Left cardiac atrium (tissue), 4 donors: ENCODE measurements at places on chromosomes 3 and 15. TPM values are rescaled to one million over a fixed set of nuclear protein-coding genes. Genes with fewer than 3 reads are reported as not detected.

- DNase-seq: peak; percentile 20
These were observed 389 bp upstream of the CCNB2 start for GRCh38 chr15:59104602-59104911.

DNA sequence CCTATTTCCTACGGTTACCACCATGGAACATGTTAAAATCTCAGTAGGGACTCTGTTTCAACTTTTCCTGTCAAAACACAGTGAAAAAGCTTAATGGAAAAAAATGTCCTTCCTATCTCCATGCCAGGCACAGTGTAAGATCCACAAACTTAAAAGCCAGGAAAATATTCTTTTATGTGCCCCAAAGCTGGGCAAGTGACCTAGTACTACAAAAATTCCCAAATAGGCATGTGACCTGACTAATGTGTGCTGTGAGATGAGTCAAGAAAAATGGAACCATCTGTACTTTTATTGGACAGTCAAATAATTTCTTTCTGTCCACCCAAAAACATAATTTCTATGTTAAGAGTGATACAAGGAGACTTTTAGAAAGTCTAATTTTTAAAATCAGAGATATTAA lies 406.0 kb downstream of the ZBTB20 start:
- DNase-seq: no peak

- no peak for DNase-seq
These were observed 87.0 kb downstream of the CFAP44 start for GRCh38 chr3:113354307-113354706.

DNA sequence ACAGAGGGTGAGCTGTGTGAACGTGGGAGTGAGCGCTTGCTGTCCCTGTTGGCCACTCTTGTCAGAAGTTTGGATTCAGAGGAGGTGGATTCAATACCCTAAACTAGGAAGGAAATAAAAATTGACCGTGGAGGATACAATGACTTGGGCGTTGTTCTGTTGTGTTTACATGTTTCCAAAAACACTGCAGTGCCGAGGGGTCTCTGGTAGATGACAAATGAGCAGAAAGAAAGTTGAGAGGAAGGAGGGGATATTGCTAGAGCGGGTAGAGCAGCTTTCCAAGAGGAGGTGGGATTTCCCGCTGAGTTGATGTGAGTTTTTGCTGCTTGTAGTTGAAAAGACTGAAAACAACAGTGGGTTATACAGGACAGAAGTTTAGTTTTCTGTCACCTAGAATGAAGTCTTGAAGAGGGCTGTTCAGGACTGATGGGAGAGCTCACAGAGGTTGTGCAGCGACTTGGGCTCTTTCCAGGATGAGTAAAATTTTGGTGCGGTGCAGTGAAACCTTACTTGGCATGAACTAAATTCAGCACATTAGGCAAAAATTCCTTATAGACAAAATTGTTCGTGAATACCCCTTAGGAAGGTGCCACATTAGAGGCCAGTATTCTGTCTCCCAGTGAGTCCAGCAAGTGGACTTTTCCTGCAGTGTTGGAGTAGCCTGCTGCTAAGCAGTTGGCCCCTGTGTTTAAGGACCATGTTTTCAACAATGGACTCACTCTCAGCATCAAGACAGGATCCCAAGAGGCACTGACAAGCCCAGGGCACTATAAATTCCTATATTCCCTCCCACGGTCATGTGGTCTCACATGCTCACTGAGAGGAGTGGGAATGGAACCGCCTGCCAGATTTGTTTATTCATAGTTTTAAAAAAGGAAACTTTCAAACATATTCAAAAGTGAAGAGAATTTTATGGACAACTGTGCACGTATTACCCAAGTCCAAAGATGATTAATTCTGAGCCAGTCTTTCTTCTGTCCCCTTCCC lies 435.0 kb upstream of the C2CD4B start:
- no peak for DNase-seq

DNA sequence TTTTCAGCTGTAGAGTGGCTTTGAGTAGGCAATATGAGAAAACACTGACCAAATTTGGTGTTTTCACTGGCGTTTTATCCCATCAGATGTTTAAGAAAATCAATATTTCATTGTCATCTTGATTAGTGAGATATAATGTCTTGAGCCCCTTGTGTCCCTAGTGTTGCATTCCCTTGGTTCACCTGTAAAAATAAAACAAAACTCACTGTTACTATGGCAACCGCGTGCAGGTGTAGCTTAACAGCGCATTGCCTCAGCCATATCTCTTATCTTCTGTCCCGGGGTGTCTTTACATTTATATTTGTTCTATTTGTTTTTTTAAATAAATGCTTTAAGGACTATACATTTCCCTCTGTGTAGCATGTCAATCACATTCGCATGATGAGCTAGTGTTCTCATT lies 551.6 kb downstream of the ZIC1 start:
- DNase-seq: no peak

GRCh38 chr3:56725175-56725574 lies 42.1 kb upstream of the TASOR start:
- no peak for DNase-seq

DNA sequence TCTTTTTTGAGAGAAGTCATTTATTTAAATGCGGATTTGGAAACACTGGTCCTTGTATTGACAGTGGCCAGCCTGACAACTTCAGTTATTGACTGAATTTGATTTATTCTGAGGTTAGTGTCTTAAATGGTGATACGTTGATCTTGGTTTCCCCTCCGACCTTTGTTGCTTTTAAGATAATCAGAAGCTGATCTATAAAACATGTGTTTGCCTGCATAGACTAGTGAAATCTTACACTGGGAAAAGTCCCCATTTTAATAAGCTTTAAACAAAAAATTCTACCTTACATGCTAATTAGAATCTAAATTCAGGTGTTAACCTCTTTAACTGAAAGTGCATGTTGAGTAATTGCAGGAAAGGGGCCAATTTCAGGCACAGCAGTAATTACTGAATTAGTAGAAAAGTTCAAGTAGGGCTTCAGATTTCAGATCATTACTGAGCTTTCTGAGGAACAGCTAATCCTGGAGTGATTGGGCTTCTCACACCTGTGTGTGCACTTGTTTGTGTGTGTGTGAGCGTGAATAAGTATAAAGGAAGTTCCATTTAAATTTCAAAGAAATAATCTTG lies 221.4 kb downstream of the SOX2 start:
- no peak for DNase-seq

GRCh38 chr3:144045766-144046165 lies 74.1 kb downstream of the DIPK2A start:
- DNase-seq: no peak

DNA sequence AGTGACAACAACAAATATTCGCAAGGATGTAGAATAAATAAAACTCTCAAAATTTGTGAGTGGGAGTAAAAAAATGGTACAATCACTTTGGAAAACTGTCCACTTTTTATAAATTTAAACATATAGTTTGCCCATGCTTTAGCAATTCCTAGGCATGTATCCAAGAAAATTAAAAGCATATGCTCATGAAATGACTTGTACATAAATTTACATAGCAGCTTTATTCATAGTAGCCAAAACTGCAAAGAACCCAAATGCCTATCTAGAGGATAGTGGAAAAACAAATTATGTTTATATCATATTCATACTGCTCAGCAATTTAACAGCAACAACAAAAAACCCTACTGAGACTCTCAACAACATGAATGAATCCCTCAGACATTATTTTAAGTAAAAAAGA lies 363.6 kb upstream of the CCDC54 start:
- DNase-seq: no peak

Gene THAP10
- 3.6 TPM for total RNA-seq

Gene RASGRP1
- 1.6 TPM for total RNA-seq

Gene GP9
- not detected for total RNA-seq

Gene SNTN
- total RNA-seq: not detected

Gene TRPC1
- total RNA-seq: 18.6 TPM

Gene CDC25A
- 0.94 TPM for total RNA-seq

Gene ZIC1
- not detected for total RNA-seq

Gene CDHR4
- total RNA-seq: 0.24 TPM

Gene ZBTB47
- total RNA-seq: 108 TPM

Gene A4GNT
- not detected for total RNA-seq

Gene PRSS50
- total RNA-seq: not detected
